ENCODE measurements at places on chromosomes 5 and 9. TPM values are rescaled to one million over a fixed set of nuclear protein-coding genes. Genes with fewer than 3 reads are reported as not detected.

NAA35 gene
- total RNA-seq, result 7.6 TPM

PRDM12 gene
- total RNA-seq, result not detected

PCDHA9 gene
- total RNA-seq, result not detected

TMEM232 gene
- total RNA-seq, result 1.2 TPM

FOXD4L3 gene
- not detected for total RNA-seq

FBN2 gene
- total RNA-seq, result 0.98 TPM

LAMC3 gene
- 3.8 TPM for total RNA-seq

PCAT7 gene
- total RNA-seq, result 0.37 TPM
